ENCODE measurements at places on chromosomes 2 and 18.

DNA sequence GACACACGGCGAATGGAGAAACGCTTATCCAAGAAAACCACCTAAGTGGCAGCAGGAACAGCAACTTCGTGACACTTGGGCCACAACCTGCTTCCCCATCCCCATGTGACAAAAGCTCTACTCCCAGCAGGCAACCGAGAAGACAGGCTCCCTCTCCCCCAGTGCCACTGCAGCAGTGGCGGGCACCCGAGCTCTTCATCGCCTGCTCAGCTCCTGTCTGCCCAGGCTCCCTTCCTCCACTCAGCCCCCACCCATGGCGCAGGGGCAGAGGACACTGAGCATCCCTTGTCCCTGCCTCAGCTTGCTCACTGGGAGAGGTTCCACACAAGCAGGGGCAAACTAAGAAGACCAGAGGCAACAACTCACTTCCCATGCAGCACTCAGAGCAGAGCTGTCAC lies 22.9 kb downstream of the SLC66A2 start:
- no peak for DNase-seq

DNA sequence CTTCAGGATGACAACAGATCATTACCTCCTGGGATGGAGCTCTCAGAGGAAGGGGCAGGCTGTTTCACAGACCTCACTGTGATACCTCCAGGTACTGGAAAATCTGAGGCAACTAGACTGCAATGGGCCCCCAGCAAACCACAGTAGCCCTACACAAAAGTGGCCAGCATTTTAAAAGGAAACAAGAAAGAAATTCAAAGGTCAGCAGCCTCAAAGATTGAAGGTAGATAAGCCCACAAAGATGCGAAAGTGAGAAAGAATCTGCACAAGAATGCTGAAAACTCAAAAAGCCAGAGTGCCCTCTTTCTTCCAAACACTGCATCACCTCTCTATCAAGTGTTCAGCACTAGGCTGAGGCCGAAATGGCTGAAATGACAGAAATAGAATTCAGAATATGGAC lies 499.5 kb upstream of the CHAC2 start:
- no peak for DNase-seq

DNA sequence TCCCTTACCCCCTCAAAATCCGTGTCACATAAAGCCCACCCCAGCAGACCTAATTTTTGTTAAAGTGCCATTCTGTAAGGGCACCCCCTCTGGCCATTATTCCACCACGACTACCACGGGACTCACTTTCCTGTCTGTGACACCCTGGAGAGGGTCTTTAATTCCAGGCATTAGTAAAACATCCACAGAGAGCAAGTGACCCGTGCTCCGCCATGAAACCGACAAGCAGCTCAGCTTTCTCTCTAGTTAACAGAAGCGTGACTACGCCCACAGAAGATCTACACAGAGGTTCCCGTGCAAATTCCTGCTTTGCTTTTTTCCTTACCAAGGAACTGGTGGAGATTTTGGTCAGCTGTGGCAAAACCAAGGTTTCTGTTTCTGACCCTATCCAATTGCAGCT lies 4.4 kb downstream of the SIGLEC15 start:
- no peak for DNase-seq

DNA sequence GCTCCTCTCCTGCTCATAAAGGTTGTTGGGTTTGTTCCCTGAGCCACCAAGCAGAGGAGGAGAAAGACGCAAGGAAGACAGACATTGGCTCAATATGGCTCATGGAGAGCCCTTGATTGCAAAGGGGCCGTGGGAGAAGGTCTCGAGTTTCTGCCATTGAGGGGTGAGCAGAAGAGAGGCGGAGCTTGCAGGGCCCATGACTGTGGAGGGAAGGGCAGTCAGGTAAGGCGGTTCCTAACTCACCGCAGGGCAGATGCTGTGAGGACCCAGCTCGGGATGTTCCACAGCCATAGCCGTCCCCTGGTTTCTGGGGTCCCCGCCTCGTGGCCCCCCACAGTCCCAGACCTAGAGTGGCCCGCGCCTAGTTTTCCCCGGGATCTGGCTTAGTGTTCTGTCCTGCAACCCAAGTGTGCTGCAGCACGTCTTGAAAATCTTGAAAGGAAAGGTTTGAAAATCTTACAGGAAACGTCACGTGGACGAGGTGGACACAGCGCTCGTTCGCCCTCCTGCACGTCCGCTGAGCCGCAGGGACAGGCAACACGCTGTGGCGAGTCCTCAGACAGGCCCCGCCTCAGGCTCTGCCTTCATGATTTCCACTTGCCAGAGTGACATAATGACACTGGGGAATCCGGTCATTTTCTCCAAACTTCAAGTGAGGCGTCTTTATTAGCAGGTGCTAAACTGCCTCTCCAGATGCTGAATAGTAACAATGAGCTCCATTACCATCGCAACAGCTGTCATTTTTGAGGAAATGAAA lies 105.5 kb upstream of the HDAC4 start:
- no peak for DNase-seq

DNA sequence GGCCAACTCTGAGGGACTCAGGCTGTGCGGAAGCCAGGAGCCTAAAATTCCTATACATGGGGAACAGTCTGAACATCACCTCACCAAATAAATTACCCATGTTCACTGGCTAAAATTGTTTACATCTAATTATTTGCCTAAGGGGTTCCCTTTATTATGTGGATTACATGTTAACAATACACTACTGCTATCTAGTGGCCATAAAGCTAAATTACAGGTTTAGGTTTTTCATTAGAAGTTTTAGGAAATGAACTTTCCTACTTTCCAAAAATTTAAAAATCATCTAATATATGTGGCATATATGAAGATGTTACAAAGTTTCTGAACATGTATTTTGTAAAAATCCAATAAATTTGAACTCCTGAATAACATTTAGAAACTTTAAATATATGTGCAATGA lies 40.3 kb downstream of the PLA2R1 start:
- no peak for DNase-seq

GRCh38 chr2:81583311-81584108 lies 1279.0 kb upstream of the LRRTM1 start:
- DNase-seq, result no peak

DNA sequence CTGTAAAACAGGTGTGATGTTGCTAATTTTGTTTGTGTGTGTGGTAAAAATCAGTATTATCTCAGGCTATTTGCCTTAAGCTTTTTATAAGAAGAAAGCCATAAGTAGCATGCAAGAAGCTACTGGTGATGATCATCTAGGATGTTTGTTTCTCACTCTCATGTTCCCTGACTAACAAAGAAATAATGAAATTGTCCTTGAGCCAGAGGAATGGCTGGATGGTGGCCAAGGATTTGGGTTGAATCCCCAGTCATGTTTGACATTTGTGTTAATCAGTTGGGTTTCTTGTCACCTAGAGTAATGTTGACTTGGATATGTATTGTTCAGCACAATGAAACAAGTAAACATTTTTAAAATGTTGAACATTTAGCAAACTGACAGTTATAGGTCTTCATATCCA lies 496.8 kb upstream of the ZEB2 start:
- DNase-seq, result no peak
